AML-193 (cell line): ENCODE measurements at places on chromosomes 7 and 10.

GRCh38 chr7:5629941-5630340 is 151.5 kb downstream of the RNF216 start:
- no peak for DNase-seq

- no peak for DNase-seq
Measured at GRCh38 chr7:38291650-38292049, 18.2 kb upstream of the TARP start.

GRCh38 chr7:74174606-74175082 is 488 bp downstream of the EIF4H start:
- no peak for DNase-seq

DNA sequence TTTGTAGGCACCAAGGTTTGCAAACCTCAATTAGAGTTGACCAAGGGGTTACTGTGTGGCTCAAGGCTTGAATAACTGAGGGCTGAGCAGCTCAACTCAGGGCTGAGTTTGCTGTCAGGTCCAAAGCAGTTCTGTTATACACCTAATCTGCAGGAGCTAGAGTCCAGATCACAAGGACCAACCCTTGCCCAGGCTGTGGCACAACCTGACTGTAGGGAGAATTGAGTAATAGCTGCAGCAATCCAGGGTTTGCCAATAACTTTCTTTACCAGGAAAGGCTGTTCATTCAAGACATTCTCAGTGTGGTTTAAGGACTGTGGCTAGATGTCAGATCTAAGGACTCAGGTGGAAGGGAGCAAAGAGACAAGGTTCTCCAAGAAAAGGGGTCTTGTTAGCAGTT is 115.6 kb upstream of the IMMP2L start:
- no peak for DNase-seq

- DNase-seq: no peak
Measured at GRCh38 chr10:45607276-45607675, 65.3 kb downstream of the ZFAND4 start.

DNA sequence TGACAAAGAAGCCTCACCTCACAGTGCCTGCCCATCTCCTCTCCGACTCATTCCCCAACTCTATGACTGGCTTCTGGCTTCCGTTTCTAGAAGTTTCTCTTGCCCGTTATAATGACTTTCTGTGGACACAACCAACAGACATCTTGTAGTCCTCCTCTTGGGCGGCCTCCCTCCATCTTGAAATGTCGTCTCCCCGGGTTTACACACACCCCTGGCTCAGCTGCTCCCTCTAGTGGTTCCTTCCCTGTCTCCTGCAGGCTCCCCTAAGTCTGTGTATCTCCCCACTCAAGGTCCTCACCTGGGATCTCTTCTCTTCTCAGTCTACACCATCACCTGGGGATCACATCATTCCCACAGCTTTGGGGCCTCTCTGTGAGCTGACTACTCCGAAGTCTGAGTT is 123.4 kb upstream of the NEBL start:
- peak; percentile 21 for DNase-seq
